ENCODE measurements at places on chromosomes 7 and 10.
A peak's percentile ranks its signal among the peaks of the same experiment; 100 is the strongest.

DNA sequence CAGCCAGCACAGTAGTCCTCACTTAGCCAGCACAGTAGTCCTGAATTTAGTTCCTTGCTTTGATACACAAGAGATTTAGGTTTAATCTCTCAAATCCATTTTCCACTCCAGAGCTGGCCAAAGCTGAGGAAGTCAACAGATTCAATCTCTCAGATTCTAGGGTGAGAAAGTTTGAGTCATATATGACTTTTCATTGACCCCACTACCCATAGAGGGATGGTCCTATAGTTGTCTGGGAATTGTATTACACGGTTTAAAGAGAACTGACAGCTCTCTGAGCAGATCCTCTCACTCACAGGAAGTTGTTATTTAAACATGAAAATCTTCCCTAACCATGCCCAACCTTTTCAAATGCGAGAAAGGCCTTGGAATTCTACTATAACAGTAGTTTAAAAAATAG lies 641.8 kb upstream of the SEMA3D start:
- no peak for DNase-seq

GRCh38 chr10:31058795-31059703 lies 27.4 kb upstream of the ZNF438 start:
- no peak for DNase-seq

GRCh38 chr7:166338-167060 lies 25.9 kb upstream of the FAM20C start:
- no peak for DNase-seq

GRCh38 chr10:116014871-116015582 lies 258.0 kb downstream of the GFRA1 start:
- no peak for DNase-seq

DNA sequence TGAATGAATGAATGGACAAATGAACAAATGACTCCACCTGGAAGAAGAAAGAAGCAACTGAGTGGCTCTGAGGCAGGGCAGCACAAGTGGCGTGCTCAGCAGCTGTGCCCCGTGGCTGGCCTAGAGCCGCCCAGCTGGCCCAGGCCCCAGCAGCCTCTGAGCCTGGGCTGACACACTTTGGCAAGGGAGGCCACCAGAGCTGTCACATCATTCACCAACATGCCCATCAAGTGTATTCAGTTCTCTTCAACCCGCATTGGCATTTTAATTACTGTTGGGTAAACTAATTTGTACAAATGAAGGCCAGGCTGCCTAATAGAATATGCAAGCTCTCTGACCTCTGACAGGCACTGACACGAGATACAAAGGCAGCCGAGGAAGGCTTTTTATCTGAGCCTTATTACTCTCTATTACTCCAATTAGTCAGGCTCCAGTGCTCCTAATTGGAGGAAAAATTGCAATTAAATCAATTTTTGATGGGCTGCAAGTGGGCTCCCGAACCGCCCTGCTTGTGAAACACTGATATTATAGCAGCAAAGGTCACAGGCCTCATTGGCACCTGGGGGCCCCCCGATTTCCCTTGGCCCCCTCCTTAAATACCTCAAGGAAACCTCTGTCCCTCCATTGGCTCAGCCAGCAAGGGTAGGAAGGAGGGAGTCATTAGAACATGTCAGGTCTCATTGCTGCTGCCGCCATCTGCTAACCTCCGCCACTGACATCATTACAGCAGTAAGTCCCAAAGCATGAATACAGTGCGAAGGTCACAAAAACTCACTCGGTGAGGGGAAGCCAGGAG lies 41.9 kb downstream of the DPCD start:
- DNase-seq, result no peak

DNA sequence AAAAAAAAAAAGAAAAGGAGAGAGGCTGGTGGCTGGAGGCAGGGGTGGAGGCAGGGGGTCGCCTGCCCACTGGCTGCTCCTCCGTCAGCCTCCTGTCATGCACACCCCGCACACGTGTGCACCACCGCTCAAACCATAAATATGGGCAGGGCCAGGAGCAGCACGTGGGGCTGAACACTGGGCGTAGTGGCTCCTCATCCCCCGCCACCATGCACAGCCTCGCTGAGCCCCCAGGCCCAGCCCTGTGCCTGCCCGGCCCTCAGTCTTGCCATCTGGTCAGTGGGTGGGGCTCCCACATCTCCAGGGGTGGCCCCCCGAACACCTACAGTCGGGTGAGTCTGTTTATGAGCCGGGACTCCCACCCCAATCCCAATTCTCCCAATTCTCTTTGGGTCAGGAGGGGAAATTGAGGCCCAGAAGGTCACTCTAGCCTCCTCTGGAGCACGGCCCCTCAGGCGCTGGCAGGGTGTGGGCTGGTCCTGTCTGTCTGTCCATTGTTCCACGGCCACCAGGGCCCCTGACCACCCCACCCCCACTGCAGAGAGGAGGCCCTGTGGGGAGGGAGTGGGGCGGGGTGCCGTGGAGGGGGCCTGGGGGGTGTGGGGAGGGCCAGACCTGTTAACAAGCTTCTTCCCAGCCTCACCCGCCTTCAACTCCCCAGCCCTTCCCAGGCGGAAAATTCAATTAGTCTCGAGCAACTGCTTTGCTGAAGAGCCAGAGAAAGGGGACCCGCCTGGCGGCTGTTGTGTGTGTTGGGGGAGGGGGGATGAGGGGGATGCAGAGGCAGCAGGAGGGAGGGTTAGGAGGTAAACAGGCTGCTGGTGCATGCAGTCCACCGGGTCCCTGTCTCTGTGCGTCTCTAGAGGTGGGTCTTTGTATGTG lies 19.5 kb upstream of the GRIFIN start:
- DNase-seq, result no peak

- DNase-seq, result no peak
These were observed 137.3 kb downstream of the SDK1 start for GRCh38 chr7:3438352-3438751.

GRCh38 chr10:98795467-98795866 lies 348.7 kb upstream of the HPS1 start:
- DNase-seq, result no peak

DNA sequence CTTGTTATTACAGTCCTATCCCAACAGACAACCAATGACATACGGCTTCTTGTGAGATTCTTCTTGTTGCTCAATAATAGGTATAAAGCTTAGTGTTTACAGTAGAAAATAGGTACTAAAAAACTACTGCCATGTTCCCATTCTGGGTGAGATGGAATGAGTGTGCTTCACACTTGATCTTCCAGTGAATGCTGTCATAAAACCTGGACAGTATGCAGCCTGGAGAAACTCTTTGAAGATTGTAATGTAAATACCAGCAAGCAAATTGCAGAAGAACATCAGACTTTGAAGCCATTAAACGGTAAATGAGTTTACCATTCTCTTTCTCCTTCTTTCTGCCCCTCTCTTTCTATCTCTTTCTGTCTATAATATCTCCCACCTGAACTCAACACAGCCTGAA lies 663.7 kb upstream of the COBL start:
- no peak for DNase-seq

DNA sequence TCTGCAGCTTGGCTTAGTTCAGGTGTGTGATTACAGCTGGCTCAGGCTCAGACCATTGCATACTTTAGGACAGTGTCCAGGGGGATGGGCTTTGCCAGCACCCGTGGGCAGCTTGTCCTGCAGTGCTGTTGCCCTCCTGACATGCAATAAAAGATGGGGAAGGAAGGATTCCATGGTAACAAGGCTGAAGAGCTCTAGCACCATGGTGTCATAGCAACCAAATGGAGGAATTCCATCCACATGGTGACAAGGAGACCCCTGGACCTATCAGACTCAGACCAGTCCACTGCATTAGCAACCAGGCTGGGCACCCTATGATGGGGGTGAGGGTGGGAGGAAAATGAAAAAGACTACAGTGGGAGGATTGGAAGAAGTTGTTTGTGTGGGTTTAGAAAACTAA lies 49.9 kb downstream of the SORCS3 start:
- no peak for DNase-seq

DNA sequence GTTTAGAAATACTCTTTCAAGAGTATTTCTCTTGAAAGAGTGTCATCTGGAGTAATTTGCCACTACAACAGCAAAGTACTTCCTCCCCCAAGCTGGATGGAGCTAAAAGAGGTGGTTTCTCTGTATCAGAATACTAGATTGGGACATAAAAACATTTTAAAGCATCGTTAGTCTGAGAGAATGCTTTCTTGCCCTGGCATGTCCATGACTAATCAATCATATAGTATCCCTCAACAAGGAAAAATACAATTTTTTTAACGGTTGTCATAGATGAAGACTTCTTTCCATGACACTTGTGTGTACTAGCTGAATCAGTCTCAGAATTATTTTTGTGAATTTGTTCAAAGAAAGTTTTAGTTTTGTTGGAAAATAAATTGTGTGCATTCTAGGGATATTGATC lies 237.9 kb downstream of the NEBL start:
- no peak for DNase-seq

GRCh38 chr10:103736763-103737162 lies 118.6 kb downstream of the SH3PXD2A start:
- no peak for DNase-seq

GRCh38 chr10:47055386-47056246 lies 144.4 kb downstream of the PTPN20 start:
- no peak for DNase-seq

- no peak for DNase-seq
These were observed 33.5 kb downstream of the WDR86 start for GRCh38 chr7:151376218-151376902.

DNA sequence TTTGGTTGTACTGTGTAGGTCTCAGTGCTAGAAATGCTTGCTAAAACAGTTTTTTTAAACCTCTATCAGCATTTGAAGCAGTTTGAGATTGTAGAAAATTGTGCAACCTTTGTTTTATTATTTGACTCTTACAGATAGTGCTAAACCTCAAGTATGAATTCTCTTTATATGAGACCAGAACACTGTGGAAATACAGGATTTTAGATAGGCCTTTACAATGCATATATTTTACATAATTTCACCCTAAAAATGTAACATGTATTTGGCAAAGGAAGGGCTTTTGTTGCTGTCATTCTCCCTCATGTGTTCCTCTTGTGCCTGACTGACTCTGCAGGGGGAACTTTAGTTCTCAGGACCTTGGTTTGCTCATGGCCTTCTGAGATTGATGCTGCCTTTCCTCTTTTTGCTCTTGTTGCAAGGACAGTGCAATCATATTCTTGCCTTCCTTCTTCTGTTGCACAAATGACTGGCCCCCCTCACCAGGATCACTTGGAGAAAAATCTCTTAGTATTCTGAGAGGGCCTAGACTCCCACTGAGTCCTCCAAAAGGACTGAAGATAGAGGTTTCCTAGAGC lies 188.7 kb downstream of the PPP1R9A start:
- no peak for DNase-seq

DNA sequence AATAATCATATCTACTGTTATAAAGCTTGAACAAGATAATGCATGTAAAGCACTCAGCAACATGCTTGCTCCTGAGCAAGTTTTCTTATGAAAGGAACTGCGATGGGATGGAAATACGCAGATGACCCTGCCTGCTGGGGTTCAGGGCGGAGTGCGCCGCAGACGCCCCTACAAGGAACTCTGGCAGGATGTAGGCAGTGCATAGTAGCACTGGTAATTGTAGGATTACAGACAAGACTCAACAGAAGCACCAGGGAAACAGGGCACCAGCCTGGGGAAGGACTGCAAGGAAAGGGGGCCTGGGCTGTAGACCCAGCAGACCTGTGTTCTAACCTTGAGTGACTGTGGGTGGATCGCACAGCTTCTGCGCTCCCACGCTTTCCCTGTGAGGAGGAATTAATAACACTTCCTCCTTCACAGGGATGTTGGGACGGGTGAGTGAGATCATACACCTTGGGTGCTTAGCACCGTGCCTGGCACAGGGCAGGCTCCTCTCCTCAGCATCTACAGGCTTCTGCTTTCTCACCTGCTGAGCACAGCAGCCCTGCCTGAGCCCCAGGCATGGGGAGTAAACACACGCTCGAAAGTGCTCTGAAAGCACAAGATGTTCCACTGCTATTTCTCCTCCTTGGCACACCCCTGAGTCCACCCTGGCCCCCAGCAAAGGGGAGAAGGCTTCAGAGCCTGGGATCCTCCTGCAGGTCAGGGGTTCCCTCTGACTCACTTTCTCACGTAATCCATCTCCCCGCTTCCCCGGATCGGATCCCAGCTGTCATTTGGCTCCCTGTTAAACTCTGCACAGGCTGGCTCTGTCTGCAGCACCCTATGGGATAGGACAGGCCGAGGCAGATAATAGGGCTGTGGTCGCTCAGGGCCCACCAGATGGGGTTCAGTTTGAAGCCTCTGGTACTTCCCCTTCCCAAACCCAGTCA lies 19.2 kb downstream of the ITPRIP start:
- no peak for DNase-seq

GRCh38 chr10:70753026-70753663 lies 32.0 kb downstream of the TBATA start:
- no peak for DNase-seq

DNA sequence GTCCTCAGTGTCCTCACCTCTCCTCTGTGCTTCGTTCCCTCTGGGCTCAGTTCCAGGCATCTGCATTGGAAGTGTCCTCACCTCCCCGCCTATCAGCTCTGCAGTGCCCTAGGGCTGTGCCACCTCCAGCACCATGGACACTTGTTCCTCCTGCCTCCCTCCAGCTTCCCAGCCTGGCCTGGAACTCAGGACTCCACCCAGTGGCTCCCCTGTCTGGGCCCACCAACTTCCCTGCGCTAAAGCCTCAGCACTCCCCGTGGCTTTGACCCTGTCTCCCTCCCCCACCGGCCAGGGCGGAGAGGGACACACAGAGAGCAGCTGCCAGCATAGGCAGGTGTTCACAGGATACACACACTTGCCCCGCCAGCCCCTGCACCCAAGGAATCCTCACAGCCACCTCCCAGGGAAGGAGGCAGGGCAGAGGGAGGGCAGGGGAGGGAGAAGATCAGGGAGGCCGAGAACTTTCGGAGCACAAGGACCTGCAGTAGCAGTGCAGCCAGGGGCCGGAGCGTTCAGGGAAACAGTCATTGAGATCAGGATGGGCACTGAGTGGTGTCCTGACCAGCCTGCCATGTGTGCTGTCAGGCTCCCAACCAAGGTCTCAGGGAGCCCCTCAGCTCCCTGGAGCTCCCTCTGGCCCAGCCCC lies 31.3 kb downstream of the ANXA8 start:
- no peak for DNase-seq

- DNase-seq, result no peak
These were observed 251.0 kb downstream of the MALRD1 start for GRCh38 chr10:19299645-19300044.

- peak; percentile 3 for DNase-seq
These were observed 609 bp downstream of the SGPL1 start for GRCh38 chr10:70816220-70816894.

DNA sequence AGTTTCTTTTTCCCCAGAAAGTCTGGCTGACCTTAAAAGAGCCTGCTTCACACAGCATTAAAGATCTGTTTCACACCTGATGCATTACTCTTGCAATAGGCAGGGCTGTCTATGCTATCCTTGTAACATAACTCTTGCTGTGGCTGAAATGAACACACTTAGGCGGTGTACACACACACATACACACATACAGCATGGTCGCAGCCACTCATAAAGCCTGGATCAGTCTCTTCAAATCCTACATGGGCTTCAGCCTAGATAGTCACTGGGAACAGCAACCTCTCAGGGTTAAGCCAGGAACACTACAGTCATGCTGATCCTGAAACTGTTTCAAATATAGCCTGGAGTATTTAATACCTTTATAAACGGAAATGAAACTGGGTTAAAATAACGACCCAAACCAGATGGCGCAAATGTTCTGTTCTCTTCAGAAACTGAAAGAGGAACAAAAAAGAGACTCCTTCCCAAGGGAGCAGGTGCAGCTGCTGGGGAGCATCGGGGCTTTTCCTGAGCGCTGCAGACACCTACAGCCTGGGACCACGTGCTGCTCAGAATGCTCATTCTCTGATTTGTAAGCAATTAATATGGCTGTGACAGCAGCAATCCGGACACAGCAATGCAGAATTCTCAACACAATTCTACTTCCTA lies 61.0 kb upstream of the SFMBT2 start:
- DNase-seq, result no peak

Measured in stimulated activated CD8-positive, alpha-beta memory T cell treated with anti-CD3 and anti-CD28 coated beads, Interleukin-4, amount 100 ng/mL, for 1 hour (primary cell).